ENCODE measurements at places on chromosomes 3 and 15.

DNA sequence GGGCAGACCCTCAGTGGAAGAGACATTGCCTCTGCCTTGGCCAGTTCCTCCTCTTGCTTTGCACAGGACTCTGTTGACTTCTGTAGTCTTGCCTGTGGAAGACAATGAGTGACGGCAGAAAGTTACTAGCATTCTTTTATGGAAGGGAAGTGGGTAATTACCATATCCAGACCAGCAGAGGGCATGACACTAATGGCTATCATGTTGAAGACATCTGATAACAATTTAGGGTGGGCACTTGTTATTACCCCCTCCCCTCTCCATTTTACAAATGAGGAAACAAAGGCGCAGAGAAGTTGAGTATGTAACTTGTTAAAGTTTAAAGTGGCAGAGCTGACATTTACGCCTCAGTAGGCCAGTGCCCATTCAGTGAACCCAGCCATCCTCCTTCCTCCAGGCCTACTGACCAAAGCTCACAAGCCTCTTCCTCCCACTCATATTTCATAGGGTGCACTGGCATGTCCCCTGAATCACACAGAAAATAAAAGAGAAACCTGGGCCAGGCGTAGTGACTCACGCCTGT, 48.2 kb upstream of the FMN1 start:
- peak; percentile 25 for DNase-seq

DNA sequence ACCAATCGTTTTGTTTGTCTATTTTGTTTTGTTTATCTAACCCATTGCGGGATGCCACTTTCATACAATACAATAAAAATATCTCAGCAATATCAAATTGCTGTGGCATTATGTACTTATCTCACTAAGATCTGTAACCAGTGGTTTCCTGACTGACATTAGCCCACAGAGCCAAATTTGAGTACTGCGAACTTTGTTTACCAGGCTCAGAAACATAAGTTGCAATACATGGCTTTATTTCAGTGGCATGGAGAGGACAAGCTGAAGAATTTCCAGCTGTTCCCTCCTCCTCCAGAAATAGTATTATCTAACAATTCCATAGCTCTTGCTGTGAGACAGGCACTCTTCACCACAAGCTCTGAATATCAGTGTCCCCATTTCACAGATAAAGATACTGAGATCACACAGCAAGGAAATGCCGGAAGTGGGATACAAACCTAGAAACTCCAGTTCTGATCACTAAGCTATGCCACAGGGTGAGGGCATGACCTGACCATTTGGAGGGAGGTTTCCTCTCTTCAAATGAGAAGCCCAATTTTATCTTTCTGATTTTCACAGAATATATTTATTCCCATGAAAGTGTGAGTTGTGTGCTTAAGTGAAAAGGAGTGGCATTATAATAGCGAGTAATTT, 469.9 kb upstream of the CBLB start:
- no peak for DNase-seq

DNA sequence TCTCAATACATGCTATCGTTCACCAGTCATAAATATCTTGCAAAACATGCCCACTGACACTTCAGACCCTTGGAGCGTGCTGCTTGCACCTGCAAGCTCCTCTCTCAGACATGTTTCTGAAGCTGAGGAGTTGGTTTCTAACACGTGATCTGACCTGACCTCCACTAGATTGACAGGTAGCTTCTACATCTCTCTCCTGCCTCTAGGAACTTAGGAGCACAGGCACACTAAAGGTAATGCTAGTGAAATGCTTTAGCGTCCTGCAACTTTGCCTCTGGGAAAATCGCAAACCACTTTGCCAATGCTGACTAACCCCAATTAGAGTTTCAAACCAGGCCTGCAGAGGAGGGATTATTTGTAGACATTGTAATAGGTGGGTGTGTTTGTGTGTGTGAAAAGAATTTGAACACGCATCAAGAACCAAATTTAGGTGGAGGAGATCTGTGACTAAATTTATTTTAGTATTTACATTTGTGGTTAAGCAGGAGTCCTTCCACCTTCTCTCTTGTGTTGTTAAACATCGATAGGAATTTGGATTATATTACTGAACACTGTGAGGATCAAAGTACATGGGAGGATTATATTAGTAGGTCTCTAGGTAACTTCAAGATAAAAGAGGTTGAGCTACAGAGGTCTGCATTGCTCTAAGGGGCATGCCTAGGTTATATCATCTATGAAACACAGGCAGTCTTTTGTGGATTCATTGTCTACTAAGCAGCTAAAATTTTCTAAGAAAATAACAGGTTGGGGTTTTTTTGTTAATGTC, 86.7 kb upstream of the ZBED2 start:
- DNase-seq: no peak

- DNase-seq: no peak
Observed at GRCh38 chr3:179276743-179277142, 25.8 kb upstream of the KCNMB3 start.

- DNase-seq: no peak
Observed at GRCh38 chr3:42010530-42010929, 48.6 kb upstream of the ULK4 start.

GRCh38 chr3:72446218-72447058, 401.8 kb downstream of the SHQ1 start:
- DNase-seq: no peak

DNA sequence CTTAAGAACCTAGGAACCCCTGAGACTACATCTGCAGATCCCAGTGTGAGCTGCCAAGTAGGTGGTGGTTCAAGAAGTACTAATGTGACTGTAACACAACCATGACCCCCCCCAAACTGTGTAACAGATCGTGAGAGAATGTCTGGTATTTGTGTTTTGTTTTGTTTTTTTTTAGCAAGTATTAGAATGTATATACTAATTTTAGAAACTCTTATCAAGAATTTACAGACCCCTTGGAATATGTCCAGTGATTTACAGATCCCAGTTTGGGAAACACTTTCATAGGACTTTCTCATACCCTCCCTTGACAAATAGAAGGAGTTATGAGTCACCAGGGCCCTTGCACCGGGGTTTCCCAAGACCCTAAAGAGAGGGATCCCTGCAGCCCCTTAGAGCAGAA, 79.8 kb downstream of the SEMA5B start:
- DNase-seq: no peak

- no peak for DNase-seq
Observed at GRCh38 chr3:110650741-110651140, 420.9 kb upstream of the NECTIN3 start.

DNA sequence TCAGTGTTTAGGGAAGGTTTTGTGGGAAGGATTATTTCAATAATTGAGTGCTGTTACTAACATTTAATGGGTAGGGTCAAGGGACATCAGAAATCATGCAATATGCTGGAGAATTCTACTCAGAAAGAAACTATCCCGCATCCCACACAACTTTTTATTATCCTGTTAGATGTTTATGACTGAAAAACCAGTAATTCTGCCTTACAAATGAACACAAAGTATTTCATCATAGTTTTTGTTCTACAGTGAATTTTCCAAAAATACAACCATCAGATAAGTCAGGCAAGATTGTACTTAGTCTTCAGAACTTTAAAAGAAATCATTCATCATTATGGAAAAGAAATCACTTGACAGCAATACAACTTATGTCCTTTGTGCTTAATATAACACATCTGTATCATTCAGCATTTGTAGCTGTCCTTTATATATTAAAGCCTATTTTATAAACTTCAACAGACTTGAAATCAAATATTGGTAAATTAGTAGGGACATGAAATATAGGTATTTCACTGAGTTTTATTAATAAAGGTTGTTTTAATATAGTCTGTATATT, 61.9 kb downstream of the TRPM7 start:
- no peak for DNase-seq

- no peak for DNase-seq
Observed at GRCh38 chr3:97835761-97836160, 13.9 kb downstream of the CRYBG3 start.

Measured in SK-N-SH (cell line).